ENCODE measurements at places on chromosomes 13 and 19.

GRCh38 chr19:2037651-2038255 is 13.3 kb downstream of the MKNK2 start:
- no peak for DNase-seq

GRCh38 chr13:111484141-111484925 is 163.9 kb downstream of the TEX29 start:
- no peak for DNase-seq

DNA sequence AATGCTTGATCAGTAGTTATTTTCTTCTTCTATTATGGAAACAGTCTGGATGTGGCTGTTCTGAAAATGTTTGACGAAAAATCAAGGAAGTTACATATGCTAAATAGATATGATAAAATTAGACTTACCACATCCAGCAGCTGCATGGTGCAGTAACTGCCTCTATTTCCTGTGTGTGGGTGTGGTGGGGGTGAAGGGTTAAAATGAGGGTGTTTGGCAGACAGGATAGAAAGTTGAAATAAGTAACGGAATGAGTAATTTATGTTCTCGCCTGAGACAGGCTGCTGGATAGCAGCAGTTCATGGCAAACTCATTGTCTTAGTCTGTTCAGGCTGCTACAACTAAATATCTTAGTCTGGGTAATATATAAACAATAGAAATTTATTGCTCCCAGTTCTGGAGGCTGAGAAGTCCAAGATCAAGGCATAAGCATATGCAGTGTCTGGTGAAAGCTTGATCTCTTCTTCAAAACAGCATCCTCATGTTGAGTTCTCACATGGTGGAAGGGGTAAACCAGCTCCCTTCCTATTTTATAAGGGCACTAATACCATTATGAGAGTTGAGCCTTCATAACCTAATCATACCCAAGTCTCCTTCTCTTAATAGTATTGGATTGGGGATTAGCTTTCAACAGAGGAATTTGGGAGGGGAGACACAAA is 1248.9 kb downstream of the SLITRK5 start:
- no peak for DNase-seq

- no peak for DNase-seq
Observed at GRCh38 chr19:46221981-46222610, 7.4 kb upstream of the IGFL1 start.

DNA sequence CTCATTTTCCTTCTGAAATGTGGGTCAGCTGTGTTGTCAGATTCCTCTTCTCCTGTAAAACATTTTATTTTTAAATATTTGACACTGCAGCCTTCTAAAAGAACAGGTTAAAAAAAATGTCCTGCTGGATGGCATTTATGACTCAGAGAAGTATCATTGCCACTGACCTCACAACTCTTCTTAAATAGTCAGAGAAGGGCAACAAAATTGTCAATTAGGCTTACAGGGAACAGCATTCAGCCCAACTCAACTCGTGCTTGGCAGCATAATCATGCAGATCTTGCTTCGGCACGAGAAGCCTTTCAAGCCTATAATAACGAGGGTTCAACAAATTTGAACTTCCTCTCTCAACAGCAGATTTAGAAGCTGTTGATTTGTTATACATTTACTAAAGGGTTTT is 296.7 kb upstream of the DACH1 start:
- DNase-seq = no peak

- DNase-seq = no peak
Observed at GRCh38 chr19:37991841-37992248, 84.8 kb downstream of the SIPA1L3 start.

GRCh38 chr13:99265162-99265800 is 7.1 kb upstream of the GPR18 start:
- no peak for DNase-seq

GRCh38 chr19:49294401-49294800 is 30.6 kb downstream of the SLC6A16 start:
- no peak for DNase-seq
